ENCODE measurements at places on chromosomes 11 and 22. TPM values are rescaled to one million over a fixed set of nuclear protein-coding genes. Genes with fewer than 3 reads are reported as not detected.

- no peak overlapping the region for H3K4me3 ChIP-seq
- no peak for DNase-seq
- H3K27me3 ChIP-seq = peaks cover 52% of the 10 kb centered on the region
- peaks cover 45% of the 10 kb centered on the region for H3K4me1 ChIP-seq
Observed at GRCh38 chr11:123197711-123198110, 2.7 kb upstream of the CLMP start.

GRCh38 chr11:87966216-87966615 is 209.0 kb downstream of the RAB38 start:
- no peaks in the 10 kb centered on the region for H3K36me3 ChIP-seq
- H3K4me3 ChIP-seq = no peak overlapping the region
- no peak overlapping the region for H3K27ac ChIP-seq
- H3K27me3 ChIP-seq = no peaks in the 10 kb centered on the region
- peak; percentile 61 for DNase-seq
- peaks cover 3% of the 10 kb centered on the region for H3K4me1 ChIP-seq

DNA sequence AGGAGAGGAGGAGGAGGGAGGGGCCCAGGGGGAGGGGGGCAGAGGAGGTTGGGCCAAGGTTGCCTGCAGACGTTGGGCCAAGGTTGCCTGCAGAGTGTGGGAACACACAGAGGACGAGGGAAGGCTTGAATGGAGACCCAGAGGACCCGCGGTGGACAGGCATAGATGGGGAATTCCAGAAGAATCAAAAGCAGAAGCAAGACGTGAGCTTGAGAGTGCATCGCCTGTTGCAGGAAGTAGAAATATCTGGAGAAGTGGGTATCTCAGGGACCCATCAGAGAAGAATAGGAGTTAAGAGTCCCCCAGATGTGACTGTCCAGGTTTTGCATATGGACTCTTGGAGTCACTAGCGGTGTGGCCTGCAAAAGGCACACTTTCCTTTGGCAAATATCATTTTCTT is 670.2 kb downstream of the TBC1D22A start:
- no peak overlapping the region for H3K4me3 ChIP-seq
- DNase-seq = no peak
- H3K4me1 ChIP-seq = no peaks in the 10 kb centered on the region
- H3K27me3 ChIP-seq = peaks cover 3% of the 10 kb centered on the region

DNA sequence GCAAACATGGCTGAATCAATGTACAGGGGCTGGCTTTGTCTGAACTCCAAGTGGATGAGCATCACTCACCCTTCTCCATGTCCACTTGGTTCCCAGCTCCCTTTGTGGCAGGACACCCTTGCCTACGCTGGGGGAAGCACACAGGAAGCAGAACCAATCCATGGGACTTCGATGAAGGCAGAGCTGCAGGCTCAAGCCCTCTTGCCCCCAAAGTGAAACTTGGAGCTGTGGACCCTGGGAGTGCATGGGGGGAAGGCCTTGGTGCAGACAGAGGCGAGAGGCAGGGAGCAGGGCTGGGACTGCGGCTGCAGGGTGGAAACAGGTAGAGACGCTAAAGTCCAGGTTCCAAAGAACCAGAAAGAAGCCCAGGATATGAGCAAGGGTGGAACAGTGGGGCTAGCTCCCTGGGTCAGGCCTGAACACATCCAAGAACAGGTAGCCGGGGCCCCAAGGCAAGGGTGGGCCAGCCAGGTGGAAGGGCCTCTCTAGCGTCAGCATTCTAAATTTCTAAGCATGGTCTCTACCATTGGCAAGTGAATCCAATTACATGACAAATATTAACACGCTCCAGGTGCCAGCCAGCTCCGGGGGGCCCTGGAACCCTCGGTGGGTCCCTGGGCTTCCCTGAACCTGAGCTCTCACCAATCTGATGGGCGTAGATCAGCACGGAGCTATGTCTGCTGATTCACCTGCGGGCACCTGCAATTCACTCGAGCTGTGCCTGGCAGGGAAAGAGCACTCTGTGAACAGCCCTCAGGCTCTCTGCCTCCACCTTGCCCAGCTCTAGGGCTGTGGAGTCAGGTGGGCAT is 532.8 kb downstream of the BRD1 start:
- no peak overlapping the region for H3K27ac ChIP-seq
- H3K36me3 ChIP-seq = no peaks in the 10 kb centered on the region
- H3K27me3 ChIP-seq = peaks cover 27% of the 10 kb centered on the region
- no peaks in the 10 kb centered on the region for H3K4me1 ChIP-seq

DNA sequence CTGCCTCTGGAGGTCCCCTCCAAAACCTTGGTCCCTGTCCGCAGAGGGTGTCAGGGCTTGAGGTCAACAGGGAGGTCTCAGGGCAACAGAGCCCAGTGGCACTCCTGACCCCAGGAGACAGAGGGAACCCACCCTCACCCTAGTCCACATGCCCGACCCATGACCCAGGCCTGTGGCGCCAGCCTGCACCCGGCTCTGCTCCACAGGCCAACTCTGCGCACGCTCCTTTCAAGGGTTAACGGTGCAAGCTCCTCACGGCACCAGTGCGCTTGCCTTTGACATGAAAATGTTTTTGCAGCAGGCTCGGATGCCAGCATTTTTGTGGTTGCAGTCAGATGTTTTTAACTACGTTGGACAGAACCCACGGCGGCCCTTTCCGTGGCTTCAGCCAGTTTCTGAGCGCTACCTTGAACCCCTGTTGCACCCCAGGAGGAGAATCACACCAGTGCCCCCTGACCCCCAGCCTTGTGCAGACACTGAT is 68.6 kb downstream of the CDKN1C start:
- H3K36me3 ChIP-seq = no peaks in the 10 kb centered on the region
- peaks cover 2% of the 10 kb centered on the region for H3K27me3 ChIP-seq
- H3K4me3 ChIP-seq = no peak overlapping the region

DNA sequence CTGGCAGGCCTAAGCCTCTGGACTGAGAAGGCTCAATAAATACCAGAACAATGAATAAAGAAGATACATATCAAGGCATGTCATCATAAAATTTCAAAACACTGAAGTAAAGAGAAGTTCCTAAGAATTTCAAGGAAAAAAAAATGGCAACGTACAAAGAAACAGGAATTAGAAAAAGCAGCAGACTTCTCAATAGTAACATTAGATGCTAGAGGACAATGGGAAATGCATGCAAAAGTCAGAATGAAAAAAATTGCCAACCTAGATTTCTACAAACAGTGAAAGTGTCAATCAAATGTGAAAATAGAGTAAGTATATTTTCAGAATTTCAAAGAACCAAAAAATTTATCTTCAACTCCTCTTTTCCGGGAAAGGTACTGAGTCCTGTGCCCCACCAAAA is 125.0 kb downstream of the KCNC1 start:
- DNase-seq = no peak
- no peak overlapping the region for H3K27ac ChIP-seq
- H3K4me3 ChIP-seq = no peak overlapping the region
- H3K36me3 ChIP-seq = no peaks in the 10 kb centered on the region
- no peaks in the 10 kb centered on the region for H3K27me3 ChIP-seq
- no peaks in the 10 kb centered on the region for H3K4me1 ChIP-seq

DNA sequence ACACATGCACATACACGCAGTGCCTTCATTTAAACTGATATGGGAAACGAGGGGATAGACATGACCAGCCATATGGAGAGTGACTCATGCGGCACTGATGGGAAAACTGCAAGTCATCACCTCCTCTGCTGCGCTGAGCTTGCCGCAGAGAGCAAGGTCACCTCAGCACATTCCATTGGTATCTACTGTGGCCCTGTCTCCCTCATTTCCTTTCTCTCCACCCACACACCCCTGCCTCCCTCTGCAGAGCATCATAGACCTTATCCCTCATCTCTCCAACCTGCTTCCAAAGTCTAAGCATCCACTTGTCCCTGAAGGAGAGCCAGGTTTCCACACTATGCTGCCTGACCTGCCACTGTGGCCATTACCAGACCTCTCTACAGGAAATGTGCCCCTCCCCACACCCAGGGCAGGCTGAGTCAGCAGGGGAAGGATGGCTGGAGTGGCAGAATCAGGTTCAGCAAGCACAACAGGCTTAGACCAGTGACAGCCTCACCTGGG is 116.9 kb upstream of the SNX19 start:
- H3K27ac ChIP-seq = no peak overlapping the region
- H3K4me3 ChIP-seq = no peak overlapping the region

DNA sequence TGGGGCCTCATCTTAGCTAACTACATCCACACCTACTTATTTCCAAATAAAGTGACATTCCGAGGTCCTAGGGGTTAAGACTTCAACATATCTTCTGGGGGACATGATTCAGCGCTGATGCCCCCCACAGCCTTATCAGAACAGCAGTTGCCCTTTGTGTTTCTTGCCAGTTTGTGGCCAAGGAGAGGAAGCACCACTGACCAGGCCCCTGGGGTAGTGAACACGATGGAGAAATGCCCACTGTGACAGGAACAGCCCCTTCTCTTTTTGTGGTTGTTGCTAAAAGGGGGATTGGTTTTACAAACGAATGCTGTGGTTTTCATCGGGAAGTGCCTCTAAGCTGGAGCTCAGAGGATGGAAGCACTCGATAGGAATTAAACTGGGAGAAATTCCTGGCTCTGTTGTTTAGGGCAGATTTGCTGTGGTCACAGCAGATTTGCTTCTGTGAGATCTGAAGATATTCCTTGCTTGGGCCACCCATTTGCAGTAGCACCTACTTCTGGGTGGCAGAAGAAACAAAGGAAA is 88.8 kb downstream of the ABTB2 start:
- H3K27ac ChIP-seq = no peak overlapping the region
- peaks cover 12% of the 10 kb centered on the region for H3K4me1 ChIP-seq
- H3K27me3 ChIP-seq = no peaks in the 10 kb centered on the region
- no peaks in the 10 kb centered on the region for H3K36me3 ChIP-seq
- no peak for DNase-seq

OR5B17 gene
- total RNA-seq = not detected

SERPING1 gene
- total RNA-seq = 31.4 TPM
